Endodermal cell (in vitro differentiated cells): ENCODE measurements at places on chromosomes 1 and 21. TPM values are rescaled to one million over a fixed set of nuclear protein-coding genes. Genes with fewer than 3 reads are reported as not detected.

FAM3B gene
- total RNA-seq = 2.6 and 3.1 TPM in 2 replicates

CYP2J2 gene
- total RNA-seq = 0.25 and 0.37 TPM in 2 replicates

MPL gene
- total RNA-seq = 0.32 to 1.2 TPM (median 0.56 TPM) in 3 replicates

SLC9C2 gene
- 1.1 TPM in 1 of 3 replicates, not detected in the others for total RNA-seq

SERPINC1 gene
- total RNA-seq = 0.47 TPM in 1 of 3 replicates, not detected in the others

GSTM1 gene
- total RNA-seq = 21.3 and 23.0 TPM in 2 replicates

RSBN1 gene
- total RNA-seq = 13.7 and 14.9 TPM in 2 replicates

FCRL5 gene
- 0.99 and 1.1 TPM in 2 replicates for total RNA-seq

DARS2 gene
- total RNA-seq = 37.0 and 37.9 TPM in 2 replicates

GREM2 gene
- 7.8 to 10.2 TPM (median 8.4 TPM) in 3 replicates for total RNA-seq

DNAJC6 gene
- 31.1 to 39.5 TPM (median 33.9 TPM) in 3 replicates for total RNA-seq

C8A gene
- not detected in 3 replicates for total RNA-seq
